ENCODE measurements at places on chromosomes 6 and 20.

- DNase-seq, result no peak
These were observed 6.2 kb downstream of the COL9A3 start for GRCh38 chr20:62822788-62823651.

GRCh38 chr6:19660123-19660910, 176.9 kb upstream of the ID4 start:
- no peak for DNase-seq

- DNase-seq, result no peak
These were observed 151.3 kb downstream of the CDC5L start for GRCh38 chr6:44538807-44539201.

- DNase-seq, result no peak
These were observed 113.0 kb upstream of the CEP162 start for GRCh38 chr6:84340422-84340821.

GRCh38 chr6:163487606-163488005, 73.1 kb downstream of the QKI start:
- no peak for DNase-seq

DNA sequence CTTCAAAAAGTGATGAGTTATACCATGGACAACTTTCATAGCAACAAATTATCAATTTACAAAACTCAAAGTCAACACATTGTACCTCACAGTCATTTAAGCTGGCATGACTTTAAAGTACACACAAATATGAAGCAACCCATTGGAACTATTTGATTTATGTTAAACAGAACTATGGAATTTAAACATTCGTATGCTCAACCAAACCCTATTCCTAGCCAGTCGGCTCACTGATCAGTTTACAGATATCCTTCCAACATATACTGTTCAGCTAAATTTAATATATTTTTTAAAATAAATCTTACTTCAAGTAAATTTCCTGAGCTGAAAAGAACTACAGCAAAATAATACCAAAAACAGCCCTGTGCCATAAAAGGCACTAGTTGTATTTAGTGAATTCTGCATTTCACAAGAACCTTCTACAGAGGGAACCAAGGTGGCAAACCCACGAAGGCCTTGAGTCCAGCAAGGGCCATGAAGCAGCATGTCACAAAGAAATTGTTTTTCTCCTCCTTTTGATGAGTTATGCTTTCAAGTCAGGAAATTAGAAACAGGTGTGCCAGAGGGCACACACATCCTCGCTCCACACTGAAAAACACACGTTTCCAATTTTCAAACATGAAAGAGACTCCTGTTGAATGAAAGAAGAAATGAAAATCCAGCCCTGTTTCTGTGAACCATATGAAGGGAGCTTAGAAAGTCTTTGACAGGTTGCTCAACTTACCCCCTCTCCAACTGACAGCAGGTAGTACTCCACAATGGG, 122.8 kb downstream of the TASP1 start:
- no peak for DNase-seq

DNA sequence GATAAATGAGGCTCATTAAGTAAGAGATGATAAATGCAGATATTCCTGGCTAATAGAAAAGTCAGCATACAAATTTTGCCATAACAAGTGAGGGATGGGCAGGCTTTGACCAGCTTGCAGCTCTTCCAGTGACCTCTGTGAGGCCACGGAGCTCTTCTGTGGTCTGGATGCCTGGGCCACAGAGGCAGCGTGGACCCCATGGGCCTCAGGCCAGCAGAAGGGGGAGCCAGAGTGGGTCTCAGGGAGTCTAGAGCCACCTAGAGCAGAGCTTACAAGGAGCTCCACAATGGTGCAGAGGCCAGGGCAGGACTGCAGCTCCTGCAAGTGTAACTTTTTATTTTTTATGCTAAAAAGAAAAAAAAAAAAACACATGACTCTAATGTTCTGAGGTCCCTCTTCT, 165.1 kb downstream of the ARID1B start:
- DNase-seq, result no peak

GRCh38 chr6:45870531-45870930, 145.1 kb downstream of the CLIC5 start:
- DNase-seq, result no peak

GRCh38 chr6:131427434-131428058, 145.5 kb upstream of the ARG1 start:
- no peak for DNase-seq

DNA sequence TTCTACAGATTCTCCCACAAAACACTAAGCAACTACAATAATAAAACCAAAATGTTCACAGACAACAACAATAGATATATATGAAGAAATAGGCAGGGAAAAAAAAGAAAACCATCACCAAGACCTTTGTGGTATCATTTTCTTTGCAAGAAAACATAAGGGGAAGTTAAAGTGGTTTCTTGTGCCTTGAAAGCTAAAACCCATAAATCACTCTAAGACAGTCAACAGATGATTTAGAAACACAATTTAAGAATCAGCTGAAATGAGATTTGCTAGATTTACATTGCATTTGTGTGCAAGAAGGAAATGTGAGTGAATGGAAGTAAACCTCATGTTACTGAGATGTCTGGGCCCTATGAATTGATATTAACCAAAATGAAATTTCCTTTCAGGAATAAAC, 1265.4 kb upstream of the GJE1 start:
- DNase-seq, result no peak

DNA sequence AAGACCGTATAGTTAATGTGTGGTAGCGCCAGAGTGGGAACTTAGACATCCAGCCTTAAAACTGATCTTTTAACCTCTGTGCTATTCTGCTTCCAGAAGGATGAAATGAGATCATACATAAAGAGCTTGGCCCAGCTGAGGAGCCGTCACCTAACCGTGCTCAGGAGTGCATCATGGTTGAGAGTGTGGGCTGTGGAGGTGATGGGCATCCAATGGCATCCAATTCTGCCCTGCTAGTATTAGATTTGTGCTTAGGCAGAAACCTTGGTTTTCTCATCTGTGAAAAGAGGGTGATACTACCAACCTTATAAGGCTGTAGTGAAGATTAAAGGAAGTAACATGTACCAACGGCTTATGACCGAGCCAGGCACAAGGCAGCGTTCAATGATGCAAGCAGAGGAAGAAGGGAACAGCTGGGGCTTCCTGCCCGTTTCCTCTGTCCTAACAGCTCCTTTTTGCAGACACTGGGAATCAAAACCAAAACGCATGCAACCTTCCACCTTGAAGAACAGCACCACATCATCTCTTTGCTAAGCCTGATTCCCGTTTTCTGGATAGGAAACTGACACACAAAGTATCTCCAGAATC, 1.3 kb downstream of the SLC22A16 start:
- no peak for DNase-seq

DNA sequence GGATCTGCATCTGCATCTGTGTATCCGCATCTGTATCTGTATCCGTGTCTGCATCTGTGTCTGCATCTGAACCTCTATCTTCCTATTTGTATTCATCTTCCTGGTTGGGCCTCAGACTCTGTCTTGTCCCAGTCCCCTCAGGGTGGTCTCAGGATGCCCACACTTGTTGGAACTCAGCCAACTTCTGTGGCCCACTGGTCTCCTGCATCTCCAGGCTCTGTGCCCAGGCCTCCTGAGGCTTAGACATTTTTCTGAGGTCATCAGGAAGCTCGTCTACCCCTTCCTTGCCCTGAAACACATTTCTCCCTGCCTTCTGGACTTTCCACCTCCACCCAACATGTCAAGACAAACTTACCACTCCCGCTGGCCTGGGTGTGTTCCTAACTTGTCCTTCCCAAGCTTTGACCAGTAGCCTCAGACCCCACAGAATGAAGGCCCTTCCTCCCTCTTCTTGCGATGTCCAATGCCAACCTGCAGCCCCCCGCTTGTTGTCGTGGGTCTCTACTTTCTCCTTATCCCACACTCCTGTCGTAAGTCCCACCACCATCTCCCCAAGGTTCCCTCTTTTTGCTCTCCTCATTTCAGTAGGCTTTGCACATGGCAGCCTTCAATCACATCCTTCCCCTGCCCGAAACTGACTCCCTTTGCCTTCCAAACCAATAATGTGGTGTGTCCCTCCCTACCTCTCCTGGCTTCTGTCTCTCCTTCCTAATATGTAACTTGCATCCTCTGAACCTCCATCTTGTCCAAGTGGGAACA, 176.5 kb downstream of the DLL1 start:
- DNase-seq, result no peak

DNA sequence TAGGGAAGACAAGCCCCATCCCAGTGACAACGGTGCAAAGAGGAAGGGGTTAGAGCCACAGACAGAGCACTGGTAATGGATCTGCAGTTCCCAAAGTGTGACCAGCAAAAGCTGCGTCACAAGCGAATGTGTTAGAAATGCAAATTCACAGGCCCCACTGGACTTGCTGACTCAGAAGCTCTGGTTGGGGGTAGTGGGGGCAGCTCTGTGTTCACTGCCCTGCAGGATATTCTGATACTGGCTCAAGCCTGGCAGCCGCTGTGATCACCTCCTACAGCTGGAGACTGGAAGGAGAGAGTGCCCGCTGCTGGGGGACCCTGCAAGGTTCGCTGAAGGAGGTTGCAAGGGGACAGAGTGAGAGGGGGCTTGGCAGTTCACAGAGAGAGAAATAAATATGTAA, 179.7 kb upstream of the CDH4 start:
- DNase-seq, result no peak

- DNase-seq, result no peak
These were observed 789.8 kb upstream of the MAP3K7 start for GRCh38 chr6:91376686-91377085.

GRCh38 chr6:132298344-132298949, 102.8 kb downstream of the MOXD1 start:
- no peak for DNase-seq

DNA sequence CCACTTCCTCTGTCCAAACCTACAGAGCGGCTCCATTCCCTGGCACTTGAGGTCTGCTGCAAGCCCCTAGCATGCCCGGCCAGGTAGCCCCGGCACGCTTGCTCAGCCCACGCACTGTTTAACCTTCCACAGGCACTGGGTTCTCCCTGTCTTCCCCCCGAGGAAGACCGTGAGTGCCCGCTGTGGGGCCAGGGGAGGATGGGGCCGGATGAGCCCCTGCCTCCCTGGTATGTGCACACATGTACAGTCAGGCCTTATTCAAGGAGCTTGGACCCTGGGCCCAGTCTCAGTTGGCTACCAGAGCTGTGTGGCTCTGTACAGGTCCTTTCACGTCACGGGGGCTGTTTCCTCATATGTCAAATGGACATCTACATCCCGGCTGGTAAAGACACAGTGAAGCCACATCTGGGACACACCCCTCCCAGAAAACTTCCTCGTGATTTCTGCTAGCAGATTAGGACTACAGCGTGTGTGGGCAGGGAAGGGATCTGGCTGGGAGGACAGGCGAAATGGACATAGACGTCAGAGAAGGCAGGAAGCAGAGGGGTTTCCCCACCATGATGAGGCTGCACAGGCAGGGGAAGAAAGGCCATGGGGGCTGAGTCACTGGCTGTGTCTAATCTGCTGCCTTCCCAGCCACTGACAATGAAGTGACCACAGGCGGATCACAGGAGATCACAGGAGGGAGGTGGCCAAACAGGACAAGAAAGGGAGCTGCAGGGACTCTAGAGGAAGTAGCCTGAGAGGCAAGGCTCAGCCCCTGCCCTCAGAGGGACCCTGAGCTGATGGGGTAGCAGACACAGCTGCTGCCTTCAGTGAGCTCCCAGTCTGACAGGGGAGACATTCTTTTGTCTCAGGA, 62.9 kb downstream of the MRPL14 start:
- DNase-seq, result no peak

DNA sequence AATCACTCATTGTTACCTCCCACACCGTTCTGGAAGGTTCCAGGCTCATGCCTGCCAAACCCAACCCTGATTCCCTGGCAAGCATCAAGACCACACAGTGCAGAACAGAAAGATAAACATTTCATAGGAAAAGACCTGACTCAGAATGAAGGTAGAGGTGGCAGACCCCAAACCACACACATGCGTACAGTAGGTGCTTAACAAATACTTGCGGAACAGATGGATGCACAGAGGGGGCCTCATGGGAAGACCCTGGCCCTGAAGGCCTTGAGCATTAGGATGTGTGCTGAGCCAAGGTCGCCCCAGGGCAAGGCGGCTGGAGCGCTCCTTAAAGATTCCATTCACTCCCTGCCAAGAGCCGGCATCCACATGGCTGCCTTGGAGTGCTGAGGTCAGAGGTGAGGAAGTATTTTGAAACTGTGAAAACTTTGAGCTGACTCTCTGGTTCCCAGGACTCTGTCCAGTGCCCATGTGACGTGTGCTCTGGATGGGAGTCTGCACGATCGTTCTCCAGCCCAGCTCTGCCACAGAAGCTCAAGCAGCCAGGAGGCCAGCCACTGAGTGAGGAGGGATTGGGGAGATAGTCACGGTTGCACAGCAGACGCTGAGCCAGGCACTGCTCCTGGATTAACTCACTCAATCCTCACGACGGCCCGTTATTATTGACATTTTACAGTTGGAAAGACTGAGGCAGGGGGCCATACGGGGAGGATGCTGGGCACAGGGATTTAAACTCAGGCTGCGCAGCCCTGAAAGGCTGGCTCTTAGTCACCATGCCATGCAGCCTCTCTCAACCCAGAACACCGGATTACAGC, 65.5 kb upstream of the AFDN start:
- no peak for DNase-seq
